HFFc6 (cell line): ENCODE measurements at places on chromosomes 6 and 20. TPM values are rescaled to one million over a fixed set of nuclear protein-coding genes. Genes with fewer than 3 reads are reported as not detected.

GRCh38 chr6:88655586-88655985 is 307.8 kb downstream of the RNGTT start:
- DNase-seq = no peak

- DNase-seq = no peak
Measured at GRCh38 chr6:124723671-124724070, 238.6 kb upstream of the RNF217 start.

GRCh38 chr6:71965404-71965803 is 79.1 kb downstream of the RIMS1 start:
- no peak for DNase-seq

The BTN1A1 gene
- total RNA-seq = not detected in 3 replicates

DNA sequence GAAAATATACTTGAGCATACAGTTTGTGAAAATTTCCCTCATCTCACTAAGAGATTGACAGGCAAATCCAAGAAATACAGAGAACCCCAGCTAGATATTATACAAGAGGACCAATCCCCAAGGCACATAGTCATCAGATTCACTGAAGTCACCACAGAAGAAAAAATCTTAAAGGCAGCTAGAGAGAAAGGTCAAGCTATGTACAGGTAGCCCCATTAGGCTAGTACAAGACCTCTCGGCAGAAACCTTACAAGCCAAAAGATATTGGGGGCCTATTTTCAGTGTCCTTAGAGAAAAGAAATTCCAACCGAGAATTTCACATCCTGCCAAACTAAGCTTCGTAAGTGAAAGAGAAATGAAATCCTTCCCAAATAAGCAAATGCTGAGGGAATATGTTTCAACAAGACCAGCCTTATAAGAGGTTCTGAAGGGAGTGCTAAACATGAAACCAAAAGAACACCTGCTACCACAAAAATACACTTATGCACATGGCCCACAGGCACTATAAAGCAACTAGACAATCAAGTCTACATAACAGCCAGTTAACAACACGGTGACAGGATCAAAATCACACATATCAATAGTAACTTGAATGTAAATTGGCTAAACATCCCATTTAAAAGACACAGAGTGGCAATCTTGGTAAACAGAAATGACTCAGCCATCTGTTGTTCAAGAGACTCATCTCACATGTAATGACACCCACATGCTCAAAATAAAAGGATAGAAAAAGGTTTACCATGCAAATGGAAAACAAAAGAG is 96.3 kb downstream of the FHL5 start:
- no peak for DNase-seq

DNA sequence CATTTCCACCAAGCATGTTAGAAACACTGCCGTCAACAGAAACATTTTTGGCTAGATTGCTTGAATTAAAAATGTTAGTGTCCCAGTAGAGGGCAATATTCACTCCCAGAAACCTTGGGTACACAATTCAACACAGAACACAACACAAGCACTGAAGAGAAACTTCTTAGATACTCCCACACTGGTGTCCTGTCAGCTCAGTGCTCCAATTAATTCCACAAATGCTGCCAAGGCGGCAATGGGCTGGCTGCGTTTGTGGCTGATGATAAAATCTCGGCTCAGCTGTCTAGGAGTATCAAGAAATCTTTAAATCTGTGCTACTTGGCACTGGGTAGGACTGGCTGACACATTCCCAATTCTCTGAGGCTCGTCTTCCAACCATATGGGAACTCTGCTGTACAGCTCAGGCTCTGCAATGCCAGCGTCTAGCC is 39.3 kb downstream of the BEND3 start:
- DNase-seq = no peak

DNA sequence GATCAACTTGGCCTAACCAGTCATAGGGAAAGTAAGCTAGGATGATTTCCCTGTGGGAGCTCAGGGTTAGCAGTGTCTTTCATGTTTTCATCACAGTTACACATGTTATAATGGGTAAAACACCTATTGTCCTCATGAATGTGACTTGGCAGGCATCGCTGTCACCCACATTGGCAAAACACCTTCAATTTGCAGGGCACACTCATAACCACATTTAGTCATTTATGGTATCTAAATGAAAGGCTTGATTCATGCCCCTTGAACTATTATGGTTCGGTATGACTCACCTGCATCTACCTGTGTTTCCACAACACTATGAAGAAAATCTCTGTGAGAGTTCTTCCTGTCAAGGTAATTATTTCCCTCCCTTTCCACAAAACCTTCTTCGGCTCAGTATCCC is 49.2 kb downstream of the FRK start:
- DNase-seq = no peak

GRCh38 chr6:7891078-7891872 is 19.3 kb downstream of the TXNDC5 start:
- DNase-seq = no peak

- no peak for DNase-seq
Measured at GRCh38 chr6:24079076-24079475, 46.9 kb upstream of the NRSN1 start.

- DNase-seq = no peak
Measured at GRCh38 chr6:151738960-151739359, 68.5 kb upstream of the ESR1 start.

GRCh38 chr20:46332373-46333160 is 24.3 kb upstream of the CDH22 start:
- DNase-seq = no peak

- no peak for DNase-seq
Measured at GRCh38 chr6:72740135-72740534, 118.3 kb downstream of the KCNQ5 start.

The CALHM4 gene
- 0.31 TPM in 1 of 3 replicates, not detected in the others for total RNA-seq

GRCh38 chr6:47105469-47106178 is 63.5 kb upstream of the ADGRF1 start:
- no peak for DNase-seq

- DNase-seq = no peak
Measured at GRCh38 chr6:12890171-12890790, 173.7 kb downstream of the PHACTR1 start.

DNA sequence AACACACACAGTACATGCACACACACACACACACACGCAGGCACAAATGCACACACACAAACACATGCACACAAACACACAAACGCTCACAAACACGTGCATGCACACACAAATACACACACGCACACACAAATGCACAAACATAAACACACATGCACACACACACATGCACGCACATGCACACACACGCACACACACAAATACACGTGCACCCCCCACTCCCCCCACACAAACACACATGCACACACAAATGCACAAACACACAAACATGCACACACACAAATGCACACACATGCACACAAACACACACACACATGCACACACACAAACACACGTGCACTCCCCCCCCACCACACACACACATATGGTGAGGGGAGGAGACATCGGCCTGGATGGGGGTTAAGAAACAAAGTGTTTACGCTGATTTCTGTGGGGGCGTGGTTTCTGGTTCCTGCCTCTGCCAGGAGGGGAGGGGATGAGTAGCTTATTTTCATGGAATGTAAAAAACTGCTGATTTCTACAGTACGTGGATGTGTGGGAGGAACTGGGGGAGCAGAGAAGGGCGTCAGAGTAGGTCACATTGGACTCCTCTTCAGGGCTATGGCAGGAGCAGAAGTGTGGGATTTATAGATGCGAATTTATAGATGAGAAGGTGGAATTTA is 607.2 kb downstream of the QKI start:
- DNase-seq = no peak

The TRAPPC3L gene
- total RNA-seq = 0.24 to 0.44 TPM (median 0.34 TPM) in 3 replicates

- no peak for DNase-seq
Measured at GRCh38 chr20:8578161-8578865, 446.2 kb downstream of the PLCB1 start.

The TINAG gene
- total RNA-seq = not detected in 3 replicates
